ENCODE measurements at places on chromosomes 4 and X.
A peak's percentile ranks its signal among the peaks of the same experiment; 100 is the strongest.

DNA sequence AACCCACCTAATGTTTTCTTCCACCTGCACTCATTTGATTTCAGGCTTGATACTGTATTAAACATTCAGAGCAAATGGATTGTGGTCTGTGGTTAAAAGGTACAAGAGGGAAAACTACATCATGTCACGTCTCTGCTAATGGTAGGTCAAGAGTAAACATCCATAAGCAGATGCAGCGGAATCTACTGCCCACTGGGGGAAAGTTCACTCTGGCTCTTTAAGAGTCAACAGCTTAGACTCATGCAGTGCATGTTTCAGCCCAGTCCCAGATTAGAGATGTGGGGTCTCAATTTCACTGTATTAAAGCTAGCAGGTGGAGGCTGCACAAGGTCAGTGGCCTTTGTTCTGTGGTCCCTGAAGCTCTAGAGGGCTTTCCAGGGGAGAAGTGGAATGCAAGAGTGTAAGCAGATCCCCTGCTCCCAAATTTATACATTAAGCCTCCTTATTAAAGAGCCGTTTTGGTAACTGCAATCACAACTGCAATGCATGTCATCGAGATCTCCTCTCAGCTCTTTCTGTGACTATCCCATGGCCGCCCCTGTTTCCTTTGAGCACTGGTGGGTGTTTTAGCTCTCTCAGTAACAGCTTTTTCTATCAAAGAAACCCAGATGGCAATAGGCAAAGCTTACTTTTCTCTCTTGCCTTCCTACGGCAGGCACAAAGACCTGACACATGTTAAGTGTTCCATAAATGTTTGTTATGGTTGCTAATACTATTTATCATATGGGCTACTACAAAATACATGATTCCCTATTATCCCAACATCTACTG, 53.4 kb downstream of the LDB2 start:
- DNase-seq = no peak

GRCh38 chr4:175297965-175298565, 379.9 kb downstream of the ADAM29 start:
- no peak for DNase-seq

GRCh38 chr4:180717451-180718033, 1525.7 kb upstream of the TENM3 start:
- no peak for DNase-seq

DNA sequence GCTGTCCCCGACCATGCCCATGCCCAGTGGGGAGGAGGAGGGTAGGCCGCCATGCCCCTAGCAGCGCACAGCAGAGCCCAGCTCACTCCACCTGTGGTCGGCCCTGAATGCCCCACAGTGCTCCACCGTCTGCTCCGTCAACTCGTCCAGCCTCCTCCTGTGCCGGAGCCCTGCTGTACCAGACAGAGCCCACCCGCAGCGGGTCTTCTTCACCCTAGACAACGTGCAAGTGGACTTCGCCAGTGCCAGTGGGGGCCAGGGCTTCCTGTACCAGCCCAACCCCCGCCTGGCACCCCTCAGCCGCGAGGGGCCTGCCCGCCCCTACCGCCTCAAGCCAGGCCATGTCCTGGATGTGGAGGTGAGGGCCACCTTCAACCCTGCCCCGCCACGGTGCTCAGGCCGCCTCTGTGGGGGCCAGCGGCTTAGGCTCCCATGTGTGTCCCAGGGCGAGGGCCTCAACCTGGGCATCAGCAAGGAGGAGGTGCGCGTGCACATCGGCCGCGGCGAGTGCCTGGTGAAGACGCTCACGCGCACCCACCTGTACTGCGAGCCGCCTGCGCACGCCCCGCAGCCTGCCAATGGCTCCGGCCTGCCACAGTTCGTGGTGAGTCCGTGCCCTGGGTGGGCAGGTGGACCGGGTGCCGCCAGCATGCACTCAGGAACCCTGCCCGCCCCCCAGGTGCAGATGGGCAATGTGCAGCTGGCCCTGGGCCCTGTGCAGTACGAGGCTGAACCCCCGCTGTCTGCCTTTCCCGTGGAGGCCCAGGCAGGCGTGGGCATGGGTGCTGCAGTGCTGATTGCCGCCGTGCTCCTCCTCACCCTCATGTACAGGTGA, 6.9 kb upstream of the SRPK3 start:
- no peak for DNase-seq

DNA sequence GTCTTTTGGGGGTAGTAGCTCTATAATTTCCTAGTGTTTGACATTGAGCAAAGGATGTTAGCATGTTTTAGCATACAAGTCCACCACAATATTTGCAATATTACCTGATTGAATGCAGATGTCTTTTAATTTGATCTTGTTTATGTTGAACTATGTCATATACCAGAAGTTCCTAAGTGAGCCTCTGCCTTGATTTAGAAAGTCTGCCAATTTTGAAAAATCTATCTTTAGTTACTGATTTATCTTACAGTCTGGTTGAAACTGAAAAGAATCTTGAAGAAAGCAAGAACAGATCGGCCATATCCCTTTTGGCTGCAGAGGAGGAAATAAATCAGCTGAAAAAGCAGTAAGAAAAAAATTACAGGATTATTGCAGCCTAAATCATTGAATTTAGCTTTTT, 18.5 kb downstream of the SPATA18 start:
- no peak for DNase-seq

DNA sequence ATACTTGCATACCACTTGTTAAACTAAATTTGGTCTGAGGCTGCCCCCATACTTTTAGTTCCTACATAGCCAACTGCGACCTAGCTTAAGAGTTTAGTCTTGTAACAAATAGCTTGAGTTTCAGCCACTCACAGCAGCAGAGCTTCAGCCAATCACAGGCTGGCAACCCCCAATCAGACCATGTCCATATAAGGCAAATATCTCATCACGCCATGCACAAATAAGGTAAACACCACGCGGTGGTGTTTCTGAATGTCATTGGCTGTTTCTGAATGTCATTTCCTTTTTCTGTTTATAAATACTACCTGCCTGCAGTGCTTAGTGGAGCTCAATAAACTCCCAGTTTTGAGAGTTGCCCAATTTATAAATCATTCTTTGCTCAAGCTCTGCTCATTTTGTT, 143.1 kb upstream of the MAD2L1 start:
- DNase-seq = no peak

- DNase-seq = no peak
These were observed 26.0 kb downstream of the NHSL2 start for GRCh38 chrX:71936632-71937031.

- DNase-seq = peak; percentile 65
These were observed at the start of gene WDR45 for GRCh38 chrX:49079489-49080428. Gene WDR45, minus strand, starts transcription at chrX:49079887. Its CDS starts 1,792 bp downstream, at chrX:49078095.

DNA sequence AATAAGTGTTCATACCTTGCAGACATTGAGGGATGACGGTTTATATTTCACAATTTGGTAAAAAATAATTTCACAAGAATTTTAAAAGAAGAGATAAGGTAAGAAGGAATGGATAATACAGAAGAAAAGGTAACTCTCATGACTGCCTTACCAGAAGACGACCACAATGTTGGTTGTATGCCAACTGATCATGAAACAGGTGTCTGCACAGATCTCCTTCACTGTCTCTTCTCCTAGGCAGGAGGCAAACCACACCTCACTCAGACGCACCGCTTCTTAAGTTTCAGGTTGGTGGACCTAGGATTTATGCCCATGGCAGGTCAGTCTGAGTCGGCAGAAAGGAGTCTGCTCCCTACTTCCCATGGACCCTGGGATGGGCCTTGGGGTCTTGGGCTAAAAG, 177.2 kb downstream of the VSIG4 start:
- DNase-seq = no peak

DNA sequence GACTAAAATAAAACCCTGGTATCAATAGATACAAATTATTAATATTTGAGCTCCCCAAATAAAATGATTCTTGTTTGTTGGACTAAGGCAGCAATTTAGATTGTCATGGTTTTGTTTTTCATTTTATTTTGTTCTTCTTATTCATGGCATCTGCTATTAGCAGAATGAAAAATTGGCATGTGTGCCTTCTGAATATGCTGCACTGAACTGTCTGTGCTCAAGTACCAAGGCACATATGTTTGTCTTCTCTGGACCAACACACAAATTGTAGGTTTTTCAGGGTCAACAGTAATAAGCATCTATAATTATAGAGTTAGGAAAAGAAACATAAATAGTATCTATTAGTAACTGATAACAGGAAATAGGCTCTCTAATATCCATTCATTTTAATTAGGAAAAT, 121.1 kb downstream of the BANK1 start:
- DNase-seq = no peak

GRCh38 chrX:153537080-153537479, 19.6 kb downstream of the ATP2B3 start:
- DNase-seq = no peak

DNA sequence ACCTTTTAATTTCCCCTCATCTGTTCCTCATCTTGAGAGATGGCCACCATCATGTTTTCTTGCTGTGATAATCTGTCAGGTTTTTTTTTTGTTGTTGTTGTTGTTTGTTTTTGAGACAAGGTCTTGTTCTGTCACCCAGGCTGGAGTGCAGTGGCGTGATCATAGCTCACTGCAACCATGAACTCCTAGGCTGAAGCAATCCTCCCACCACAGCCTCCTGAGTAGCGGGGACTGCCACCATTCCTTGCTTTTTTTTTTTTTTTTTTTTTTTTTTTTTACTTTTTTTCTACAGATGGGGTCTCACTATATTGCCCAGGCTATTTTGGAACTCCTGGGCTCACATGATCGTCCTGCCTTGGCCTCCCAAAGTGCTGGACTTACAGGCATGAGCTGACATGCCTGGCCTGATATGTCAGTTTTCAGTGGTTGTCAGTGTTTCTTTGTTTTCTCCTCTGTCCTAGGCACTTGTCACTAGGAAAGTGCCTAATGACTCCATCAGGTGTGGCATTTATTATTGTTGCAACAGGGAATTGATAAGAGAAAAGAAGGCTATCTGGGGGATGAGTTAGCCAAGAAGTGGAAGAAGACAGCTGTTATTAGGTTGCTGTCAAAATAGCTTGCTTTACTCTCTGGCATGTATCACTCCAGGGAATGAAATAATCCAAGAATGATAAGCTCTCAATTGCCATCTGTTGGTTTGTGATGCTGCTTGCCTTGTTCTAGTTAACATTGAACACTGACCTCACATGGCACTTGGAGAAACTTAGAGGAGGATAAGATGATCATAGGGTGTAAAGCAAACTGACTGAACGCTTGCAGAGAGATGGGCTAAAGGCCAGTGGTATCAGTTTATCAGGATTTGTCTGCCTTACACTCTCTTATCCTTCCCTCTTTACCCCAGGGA, 41.7 kb downstream of the TMEM164 start:
- DNase-seq = no peak

DNA sequence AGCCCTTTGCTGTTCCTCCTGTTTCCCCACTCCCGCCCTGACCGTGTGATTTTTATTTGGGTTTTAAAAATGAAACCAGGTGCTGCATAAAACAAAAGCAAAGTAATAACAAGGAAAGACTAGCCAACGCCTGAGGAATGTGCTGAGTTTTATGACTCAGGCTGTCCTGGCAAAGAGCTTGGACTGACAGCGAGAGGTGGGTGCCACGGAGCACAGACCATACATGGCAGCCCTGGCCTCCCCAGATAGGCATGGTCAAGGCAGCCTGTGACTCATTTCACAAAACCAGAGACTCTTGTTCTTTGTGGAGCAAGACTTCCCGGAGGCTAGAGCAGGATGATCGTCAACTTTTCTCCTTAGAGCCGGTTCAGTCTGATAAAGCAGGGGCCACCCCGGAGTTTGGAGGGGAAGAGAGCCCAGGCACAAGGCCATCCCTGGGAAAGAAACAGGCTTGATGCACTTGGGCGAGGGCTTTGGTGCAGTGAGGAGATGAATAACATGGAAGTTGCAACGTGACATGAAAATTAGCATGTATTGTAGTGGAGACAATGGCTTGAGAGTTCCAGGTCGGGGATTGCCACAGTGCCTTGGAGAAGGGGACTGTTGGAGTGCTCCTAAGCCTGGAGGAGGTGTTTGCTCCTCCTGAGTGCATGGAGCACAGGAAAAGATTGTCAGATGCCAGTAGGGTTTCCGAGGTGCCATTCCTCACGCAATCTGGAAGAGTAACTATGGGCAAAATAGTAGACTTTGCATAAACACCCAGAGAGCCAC, 54.8 kb downstream of the C4orf51 start:
- DNase-seq = no peak
